ENCODE measurements at places on chromosomes 7 and 10.
A peak's percentile ranks its signal among the peaks of the same experiment; 100 is the strongest.

DNA sequence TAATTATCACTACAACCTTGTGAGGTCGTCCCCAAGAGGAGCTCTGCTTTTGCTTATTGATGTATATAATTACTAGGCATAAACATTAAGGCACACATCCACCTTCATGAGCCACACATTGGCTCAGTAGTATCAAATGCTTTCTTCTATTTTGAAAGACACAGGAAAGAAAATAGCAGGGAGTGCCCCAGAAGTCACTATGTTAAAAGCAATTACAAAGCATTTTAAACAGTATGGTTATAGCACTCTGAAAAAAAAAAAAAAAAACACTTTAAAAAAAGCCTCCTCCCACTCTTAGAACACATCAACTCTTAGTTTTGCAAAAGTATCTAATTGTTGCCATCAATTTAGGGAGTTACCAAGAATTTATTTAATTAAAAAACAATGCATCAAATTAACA lies 474.2 kb downstream of the PARD3 start:
- no peak for DNase-seq

- no peak for DNase-seq
These were observed 82.8 kb upstream of the TRIM24 start for GRCh38 chr7:138377306-138377705.

GRCh38 chr7:42940985-42941847 lies 9.0 kb downstream of the MRPL32 start:
- peak; percentile 67 for DNase-seq

DNA sequence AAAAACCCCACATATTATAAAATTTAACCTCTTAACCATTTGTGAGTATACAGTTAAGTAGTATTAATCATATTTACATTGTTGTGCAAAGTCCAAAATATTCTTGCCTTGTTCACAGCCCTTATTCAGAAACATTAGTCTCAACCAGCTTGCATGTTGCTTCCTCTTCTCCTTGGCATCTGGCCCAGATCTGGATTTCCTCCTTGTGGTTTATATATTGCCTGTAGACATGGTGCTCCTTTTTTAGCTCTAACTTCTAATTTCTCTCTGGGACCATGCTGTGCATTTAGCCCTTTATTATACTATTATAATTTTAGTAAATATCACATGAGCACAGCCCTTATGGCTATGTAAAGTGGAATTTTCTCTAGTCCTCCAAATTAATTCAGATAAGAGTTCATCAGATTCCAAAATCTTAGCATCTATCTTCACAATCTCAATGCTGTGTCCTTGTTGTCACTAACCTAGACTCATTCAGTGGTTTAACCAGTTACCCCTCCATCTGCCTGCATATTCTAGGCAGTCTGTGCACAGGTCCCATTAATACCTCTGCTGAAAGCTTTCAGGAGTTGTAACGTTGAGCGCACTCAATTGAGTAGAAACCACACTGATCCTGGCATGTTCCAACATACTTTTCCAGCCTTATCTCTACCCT lies 7.9 kb downstream of the CPED1 start:
- DNase-seq: peak; percentile 77

- peak; percentile 61 for DNase-seq
These were observed 10.6 kb upstream of the LYZL2 start for GRCh38 chr10:30639946-30640786.

GRCh38 chr7:117036053-117036669 lies 82.9 kb downstream of the ST7 start:
- DNase-seq: no peak

DNA sequence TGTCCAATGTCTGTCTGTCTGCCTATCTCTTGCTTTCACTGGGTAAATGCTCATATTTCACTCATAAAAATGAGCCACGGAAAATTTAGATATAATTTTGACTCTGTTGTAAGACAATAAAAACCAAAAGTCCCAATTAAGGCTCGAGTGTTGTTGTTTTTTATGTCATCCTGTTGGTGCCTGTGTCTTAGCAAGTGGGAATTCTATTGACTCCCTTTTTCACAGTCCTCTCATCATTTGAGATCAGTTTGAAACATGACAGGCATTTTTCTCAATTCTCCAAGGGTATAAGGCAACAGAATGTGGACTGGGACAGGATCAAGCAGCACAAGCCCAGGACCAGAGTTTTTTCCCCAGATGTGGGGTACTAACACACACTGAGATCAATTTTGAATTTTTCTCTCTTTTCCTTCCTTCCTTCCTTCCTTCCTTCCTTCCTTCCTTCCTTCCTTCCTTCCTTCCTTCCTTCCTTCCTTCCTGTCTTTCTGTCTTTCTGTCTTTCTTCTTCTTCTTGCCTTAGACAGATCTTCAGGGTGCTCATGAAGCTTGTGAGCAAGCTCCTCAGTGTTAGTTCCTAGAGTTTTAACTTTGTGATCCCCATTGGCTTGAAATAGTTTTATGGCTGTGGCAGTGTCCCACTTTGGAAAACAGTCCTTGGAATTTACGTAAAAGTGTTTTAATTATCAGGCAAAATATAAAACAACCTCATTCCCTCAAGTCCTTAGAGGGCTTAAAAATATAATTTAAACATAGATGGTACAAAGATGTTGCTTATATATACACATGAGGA lies 3.2 kb upstream of the NEUROD6 start:
- DNase-seq: no peak

- no peak for DNase-seq
These were observed 100.1 kb downstream of the CACNB2 start for GRCh38 chr10:18240185-18240882.

- no peak for DNase-seq
These were observed 6.3 kb downstream of the PLEKHA8 start for GRCh38 chr7:30034501-30034900.

DNA sequence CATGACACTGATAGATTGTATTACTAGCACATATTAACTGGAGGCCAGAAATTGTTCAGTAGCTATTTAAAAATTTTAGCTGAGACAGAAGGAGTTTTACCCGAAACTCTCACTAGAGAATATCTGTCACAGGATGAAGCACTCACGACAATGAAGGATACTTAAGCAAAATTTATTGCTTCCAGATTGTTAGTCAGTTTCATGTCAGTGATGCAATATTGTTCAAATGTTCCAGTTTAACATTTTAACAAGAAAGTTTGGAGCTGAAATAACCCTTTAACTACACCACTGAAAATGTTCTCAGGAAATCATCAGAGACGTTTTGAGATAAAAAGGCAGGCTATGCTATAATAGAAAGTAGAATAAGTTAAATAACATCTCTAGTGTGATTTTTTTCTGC lies 15.0 kb upstream of the CADPS2 start:
- DNase-seq: no peak

GRCh38 chr10:13608246-13608853 lies 21.6 kb downstream of the PRPF18 start:
- DNase-seq: no peak

- DNase-seq: no peak
These were observed 74.2 kb downstream of the EEPD1 start for GRCh38 chr7:36227223-36227622.

DNA sequence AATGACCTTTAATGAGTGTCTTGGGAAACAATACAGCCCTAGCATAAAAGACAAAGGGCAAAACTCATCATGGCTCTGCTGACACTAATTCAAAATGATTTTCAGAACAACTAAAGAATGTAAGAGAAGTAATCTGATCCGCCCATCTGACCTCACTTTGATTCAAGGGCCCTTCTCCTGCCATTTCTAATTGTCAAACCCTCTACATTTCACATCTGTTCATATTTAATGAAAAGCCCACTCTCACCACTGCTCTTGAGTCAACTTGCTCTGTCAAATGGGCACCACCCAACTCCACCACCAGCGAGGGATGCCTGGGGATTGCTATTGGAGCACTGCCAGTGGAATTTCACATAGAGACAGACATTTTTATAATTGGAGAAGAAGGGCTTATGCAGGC lies 639.2 kb downstream of the KCNMA1 start:
- DNase-seq: no peak

DNA sequence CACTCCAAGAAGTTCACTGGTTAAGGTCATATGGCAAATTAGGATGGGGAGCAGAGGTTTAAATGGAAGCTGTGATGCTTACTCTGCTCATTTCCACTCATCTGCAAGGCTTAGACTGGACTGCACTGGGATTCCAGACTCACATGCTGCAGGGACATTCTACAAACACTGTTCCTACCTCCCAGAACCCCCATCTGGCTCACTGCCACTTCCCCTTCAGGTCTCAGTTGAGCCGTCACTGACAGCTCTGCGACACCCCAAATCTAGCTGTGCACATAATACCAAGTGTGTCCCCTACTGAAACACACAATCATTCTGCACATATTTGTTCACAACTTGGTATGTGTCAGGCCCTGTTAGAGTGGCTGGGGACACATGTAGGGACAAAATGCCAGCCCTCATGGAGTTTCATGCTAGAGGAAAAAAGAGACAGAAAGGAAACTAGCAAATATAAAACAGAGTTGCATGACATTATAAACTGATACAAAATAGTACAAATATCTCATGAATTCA lies 5.4 kb downstream of the PRKCQ start:
- DNase-seq: no peak

GRCh38 chr7:154546946-154547587 lies 455.9 kb downstream of the PAXIP1 start:
- no peak for DNase-seq

DNA sequence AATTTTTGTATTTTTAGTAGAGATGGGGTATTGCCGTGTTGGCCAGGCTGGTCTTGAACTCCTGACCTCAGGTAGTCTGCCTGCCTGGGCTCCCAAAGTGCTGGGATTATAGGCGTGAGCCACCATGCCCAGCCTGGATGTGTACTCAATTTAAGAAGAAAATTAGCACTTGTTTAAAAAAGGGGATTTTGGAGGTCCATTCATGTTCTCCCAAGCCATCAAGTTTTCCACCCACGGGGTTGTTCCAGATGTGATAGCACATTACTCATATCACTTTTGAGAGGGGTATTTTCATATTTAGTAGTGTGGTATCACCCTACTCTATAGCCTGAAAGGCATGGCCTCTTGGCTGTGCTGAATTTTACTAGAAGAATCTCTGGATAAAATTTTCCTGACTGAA lies 10.5 kb upstream of the SLC26A3 start:
- DNase-seq: no peak

DNA sequence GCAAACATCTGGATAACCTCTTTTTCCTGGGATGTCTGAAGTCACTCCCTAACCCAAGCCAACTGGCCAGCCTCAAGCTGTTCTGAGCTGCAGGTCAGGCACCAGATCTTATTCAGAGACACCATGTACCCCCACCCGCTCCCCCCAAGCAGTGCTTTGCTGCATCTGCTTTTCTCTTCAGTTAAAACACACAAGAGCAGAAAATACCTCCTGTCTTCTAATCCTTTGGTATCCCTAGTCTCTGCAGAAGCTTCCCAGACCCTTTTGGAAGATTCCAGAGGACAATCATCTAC lies 3.0 kb downstream of the ZNF488 start:
- no peak for DNase-seq

DNA sequence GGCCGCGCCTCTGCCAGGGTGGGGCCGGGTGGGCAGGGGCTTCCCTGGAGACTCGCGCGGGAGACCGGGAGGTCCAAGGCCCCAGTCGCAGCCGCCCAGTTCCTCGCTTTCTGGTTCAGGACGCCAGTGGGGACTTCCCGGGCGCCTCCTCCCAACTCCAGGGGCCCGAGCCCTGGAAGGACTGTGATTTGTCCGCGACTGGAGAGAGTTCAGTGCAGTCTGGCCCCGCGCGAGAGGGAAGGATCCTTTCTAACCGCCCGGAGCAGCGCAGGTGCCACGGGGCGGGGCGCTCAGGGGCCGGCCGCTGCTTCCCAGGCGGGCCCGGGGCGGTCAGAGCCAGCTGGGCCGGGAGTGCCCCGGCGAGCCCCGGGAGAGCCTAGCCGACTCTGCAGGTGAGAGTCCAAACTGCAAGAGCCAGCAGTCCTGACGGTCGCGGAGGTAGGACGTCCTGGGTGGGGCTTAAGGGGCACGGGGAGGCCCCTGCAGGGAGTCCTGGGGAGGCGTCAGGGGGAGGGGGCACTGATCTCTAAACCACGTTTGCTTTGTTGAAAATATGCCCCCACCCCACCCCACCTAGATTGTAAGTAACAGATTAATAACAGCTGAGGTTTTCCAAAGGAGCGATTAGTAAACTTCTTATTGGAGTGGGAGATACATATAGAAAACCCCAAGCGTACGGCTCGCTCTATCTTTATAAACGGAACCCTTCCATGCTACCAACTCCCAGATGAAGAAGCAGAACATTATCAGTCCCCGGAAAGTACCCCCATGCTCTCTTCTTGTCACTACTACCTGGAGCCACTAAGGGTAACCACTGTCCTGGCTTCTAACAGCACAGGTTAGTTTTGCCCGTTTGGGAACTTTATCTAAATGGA lies 8.2 kb downstream of the NKX2-3 start:
- no peak for DNase-seq

DNA sequence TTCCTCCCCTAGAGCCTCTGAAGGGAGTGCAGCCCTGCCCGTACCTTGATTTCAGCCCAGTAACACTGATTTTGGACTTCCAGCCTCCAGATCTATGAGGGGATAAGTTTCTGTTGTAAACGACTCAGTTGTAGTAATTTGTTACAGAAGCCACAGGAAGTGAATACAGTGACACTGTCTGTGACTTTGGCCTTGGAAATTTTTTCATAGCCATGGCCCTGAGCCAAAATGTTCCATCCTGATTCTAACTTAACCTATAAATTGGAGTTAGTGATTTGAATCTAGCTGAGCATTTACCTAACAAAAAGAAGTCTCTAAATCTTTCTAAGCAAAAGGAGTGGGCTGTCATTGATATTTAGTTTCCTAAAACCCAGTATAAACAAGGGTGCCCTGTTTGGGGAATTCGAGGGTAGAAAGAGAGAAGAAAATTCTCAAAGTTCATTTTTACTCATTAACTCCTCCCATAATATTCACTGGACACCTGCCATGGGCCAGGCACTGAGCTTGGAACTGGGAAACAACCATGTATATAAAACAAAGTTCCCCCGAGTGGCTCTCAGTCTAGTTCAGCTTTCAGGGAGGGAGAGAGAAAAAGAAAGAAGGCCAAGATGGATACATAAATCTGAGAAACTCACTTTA lies 162.3 kb downstream of the SKIDA1 start:
- DNase-seq: no peak

GRCh38 chr7:120186688-120187087 lies 86.3 kb upstream of the KCND2 start:
- DNase-seq: no peak

- no peak for DNase-seq
These were observed 40.7 kb downstream of the ZCCHC24 start for GRCh38 chr10:79404690-79405131.

- no peak for DNase-seq
These were observed 23.2 kb upstream of the GTPBP4 start for GRCh38 chr10:964988-965417.

DNA sequence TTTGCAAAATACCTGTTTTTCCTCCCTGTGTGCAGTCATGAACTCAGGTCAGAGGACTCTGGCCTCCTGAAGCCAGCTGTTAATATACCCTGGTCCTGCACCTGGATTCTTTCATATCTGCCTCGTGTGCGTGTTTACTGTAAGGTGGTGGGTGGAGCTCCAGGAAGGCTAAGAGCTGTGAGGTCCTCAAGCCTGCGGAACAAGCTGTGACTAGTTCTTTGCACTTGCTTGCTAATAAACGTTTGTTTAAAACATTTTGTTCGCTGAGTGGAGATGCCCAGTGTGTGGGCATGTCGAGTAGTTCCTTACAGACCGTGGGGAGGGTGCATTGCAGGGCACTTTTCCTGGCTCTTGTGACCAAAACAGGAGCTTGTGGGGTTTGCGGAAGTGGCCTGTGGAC lies 139.0 kb downstream of the DOCK1 start:
- no peak for DNase-seq

All from Jurkat, Clone E6-1 (cell line).